ENCODE measurements at places on chromosomes 3 and 15.

GRCh38 chr15:33587773-33588172, 277.0 kb downstream of the RYR3 start:
- no peak for DNase-seq

- DNase-seq: no peak
Observed at GRCh38 chr3:32018757-32019564, 37.4 kb downstream of the ZNF860 start.

- no peak for DNase-seq
Observed at GRCh38 chr15:85667491-85668424, 127.0 kb downstream of the KLHL25 start.

DNA sequence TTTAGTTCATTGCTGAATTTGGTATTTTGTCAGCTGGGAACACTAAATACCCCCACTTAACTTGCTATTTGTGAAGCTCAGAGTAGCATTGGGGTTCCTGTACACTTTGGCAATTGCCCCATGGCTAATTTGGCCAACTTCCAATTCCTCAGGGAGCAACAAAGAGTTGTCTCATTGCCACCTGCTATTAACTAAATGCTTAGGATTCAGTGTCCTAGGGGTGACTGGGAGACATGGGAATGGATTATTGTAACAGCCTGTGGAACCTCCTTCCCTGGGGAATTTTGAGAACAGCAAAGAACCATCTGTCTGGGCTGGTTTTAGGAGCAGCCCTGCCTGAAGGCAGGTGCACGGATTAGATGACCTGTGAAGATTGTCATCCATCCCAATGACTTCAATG, 437.4 kb upstream of the TPRG1 start:
- DNase-seq: no peak

DNA sequence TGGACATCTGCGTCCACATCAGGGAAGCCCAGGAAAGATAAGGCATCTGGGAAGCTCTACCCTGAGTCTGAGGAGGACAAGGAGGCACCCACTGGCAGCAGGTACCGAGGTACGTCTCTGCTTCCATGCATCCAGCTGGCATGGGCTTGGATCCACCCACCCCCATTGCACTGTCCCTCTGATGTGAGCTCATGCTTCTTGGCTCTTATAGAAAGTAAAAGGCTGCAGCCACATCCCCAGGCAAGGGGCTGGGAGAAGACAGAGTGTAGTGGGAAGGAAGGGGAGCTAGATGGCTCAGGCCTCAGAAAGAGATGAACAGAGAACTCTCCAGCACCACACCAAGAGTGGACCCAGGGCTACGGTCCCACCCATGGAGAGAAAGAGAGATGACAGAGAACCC, 18.2 kb downstream of the PTH1R start:
- DNase-seq: no peak

GRCh38 chr15:81184188-81184587, 12.5 kb upstream of the IL16 start:
- no peak for DNase-seq

- no peak for DNase-seq
Observed at GRCh38 chr3:142009029-142009428, 132.6 kb downstream of the ATP1B3 start.

Measured in stimulated activated CD8-positive, alpha-beta memory T cell treated with anti-CD3 and anti-CD28 coated beads, Interleukin-4, amount 100 ng/mL, for 4 hours (primary cell).